ENCODE measurements at places on chromosomes 2 and 18.

DNA sequence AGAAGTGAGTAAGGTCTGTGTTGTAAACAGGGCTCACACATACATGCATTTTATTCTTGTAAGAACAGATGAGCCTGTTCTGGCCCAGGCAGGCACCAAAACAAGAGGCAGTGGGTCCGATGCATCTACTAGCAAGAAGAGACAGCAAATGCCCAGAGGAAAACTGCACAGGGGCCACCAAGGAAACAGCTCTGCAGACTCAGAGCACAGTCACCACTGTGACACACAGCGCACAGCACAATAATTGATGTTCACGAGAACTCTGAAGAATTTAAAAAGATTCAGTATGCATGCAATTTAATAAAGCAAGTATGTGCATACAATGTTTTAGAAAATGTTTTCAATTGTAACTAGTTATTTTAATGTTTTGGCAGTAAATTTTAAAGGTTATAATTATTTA lies 24.8 kb downstream of the LONRF2 start:
- no peaks in the 10 kb centered on the region for H3K36me3 ChIP-seq
- no peak overlapping the region for H3K27ac ChIP-seq
- H3K4me3 ChIP-seq: no peak overlapping the region
- H3K27me3 ChIP-seq: no peaks in the 10 kb centered on the region
- DNase-seq: no peak

DNA sequence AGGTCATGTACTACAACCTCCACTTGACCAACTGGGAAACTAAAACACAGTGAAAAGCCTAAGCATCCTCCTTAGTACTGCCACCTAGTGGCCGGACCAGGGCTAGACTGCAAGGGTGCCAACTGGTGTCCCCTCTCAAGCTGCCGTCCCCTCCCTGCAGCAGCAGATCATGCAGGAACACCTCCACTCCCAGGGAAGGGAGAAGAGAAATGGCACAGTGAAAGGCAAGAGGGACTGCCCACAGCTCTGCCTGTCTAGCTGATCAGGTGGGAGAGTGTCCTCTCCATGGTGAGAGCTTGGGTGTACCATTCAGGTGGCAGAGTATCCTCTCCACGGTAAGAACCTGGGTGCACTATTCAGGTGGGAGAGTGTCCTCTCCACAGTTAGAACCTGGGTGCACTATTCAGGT lies 78.1 kb downstream of the AAK1 start:
- peak; percentile 52 for DNase-seq
- H3K27me3 ChIP-seq: no peaks in the 10 kb centered on the region
- no peaks in the 10 kb centered on the region for H3K4me1 ChIP-seq

DNA sequence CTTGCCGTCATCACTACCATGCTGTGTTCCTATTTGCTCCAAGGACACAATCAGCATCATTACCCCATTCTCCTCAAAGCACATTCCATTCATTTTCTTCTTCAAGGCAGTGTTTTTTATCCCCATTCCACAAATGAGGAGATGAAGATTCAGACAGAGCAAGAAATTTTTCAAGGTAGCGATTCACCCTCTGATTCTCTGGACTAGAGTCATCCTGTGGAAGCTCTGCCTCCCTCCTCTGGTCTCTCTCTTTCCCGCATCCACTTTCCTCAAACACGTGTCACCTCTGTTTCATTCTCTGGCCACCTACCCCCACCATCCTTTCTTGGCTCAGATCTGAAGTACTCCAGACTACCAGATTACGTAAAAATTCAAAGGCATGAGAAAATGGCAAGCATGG lies 297.9 kb downstream of the SOX11 start:
- no peak for DNase-seq
- no peaks in the 10 kb centered on the region for H3K36me3 ChIP-seq
- no peak overlapping the region for H3K27ac ChIP-seq
- H3K27me3 ChIP-seq: no peaks in the 10 kb centered on the region

GRCh38 chr2:231680992-231681852 lies 27.1 kb upstream of the PTMA start:
- no peaks in the 10 kb centered on the region for H3K36me3 ChIP-seq
- H3K27ac ChIP-seq: peak overlapping the region; percentile 99
- DNase-seq: peak; percentile 87
- H3K27me3 ChIP-seq: no peaks in the 10 kb centered on the region

All from neuronal stem cell (in vitro differentiated cells).